ENCODE measurements at places on chromosomes 1 and 21.

DNA sequence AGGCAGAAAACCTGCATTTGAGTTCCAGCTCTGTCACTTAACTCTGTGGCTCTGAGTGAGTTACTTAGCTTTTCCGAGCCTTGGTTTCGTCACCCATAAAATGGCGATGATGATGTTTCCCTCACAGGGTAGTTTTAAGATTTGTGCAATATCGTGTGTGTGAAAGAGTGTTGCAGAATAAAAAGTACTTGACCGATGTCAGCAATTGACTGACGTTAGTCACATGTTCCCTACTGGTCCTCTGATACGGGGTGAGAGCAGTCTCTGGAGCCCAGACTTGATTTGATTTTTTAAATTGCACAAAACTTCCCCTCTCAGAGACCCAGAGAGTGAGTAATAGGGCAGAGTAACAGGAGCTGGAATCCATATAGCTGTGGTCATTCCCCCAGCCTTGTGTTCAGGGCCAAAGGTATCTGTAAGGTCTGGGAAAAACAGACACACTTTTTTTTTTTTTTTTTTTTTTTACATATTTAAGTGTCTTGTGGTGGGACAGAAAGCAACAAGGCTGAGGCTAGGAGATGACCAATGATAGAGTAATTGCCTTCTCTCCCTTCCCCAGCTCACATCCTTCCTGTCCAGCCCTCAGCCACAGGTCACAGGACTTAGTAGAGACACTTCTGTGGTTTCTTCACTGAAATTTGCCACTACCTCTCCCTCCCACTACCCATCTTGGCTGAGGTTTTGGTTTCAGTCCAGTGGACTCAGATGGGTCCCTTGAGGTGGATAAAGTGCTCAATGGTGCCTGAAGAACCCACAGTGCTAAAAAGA lies 2.0 kb downstream of the FCER1G start:
- peak; percentile 73 for DNase-seq

DNA sequence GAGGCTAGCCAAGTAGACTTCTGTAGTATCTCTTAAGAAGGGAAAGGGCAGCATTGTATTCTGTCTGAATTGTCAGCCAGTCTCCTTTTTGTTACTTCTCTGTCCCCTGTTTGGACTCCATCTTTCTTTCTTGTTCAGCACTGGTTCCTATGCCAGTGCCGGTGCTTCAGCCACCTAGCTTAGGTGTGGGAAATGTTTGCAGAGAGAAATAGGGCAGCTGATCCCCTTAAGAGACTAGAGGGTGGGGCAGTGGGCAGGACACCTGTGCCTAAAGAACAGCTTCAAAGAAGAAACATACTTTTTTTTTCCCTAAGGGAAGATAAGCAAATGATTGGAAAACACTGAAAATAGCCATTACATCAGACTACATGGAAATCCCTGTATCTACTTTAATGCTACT lies 113.0 kb downstream of the POU2F1 start:
- DNase-seq, result no peak

GRCh38 chr1:30129001-30129408 lies 594.4 kb downstream of the MATN1 start:
- DNase-seq, result no peak

DNA sequence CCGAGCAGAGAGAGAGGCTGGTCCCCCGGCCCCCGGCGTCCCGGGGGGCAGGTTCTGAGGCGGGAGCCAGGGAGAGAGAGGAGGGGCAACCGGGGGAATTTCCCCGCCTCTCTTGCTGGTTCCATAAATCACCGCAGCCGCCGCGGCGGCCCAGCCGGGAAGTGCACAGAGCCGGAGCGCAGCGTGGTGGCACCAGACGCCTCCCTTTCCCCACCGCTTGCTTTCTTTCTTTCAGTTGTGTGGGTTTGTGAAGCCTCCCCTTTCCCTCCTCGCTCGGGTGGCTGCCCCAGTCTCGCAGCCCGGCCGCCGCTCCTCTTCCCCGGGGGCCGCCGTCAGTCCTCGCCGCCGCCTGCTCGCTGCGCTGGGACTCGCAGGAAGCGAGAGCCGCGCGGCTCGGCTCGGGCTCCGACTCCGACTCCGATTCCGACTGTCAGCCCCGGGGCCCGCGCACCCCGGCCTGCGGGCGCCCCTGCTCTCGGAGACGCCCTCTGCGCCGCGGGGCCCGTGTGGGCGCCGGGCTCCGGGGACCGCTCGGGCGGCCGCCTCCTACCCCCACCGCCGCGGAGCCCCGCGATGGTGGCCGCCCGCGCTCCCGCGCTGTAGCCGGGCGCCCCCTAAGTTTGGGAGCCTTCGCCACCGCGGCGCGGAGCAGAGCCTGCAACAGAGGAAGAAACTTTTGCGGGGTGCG lies at the start of gene CACHD1:
Gene CACHD1 (plus strand): TSS at position 153 of the 688 bp plus-strand sequence. CDS start 616 bp downstream, outside the sequence.
- DNase-seq, result peak; percentile 61

- no peak for DNase-seq
Observed at GRCh38 chr1:160971618-160972056, 17.0 kb upstream of the ITLN2 start.

GRCh38 chr1:155816351-155816750 lies 40.7 kb downstream of the GON4L start:
- no peak for DNase-seq

DNA sequence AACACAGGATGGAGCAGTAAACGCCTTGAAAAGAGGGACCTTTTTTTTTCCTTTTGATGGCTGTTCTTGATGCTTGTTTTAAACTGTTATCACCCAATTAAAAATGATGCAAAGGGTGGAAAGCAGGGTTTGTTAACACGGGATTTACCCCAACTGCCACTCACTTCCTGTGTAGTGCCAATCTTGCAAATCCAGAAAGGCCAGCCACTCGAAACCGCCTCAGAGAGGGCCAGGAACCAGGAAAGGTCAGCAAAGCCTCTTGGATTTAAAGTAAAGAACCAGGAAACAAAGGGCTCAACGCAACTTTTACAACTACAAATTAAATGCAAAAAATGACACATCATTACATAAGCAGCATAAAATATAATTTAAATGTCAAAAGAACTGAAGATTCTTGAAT lies 347.4 kb downstream of the PDE4B start:
- DNase-seq, result no peak
